Activated CD4-positive, alpha-beta T cell treated with anti-CD3 and anti-CD28 coated beads for 24 hours (primary cell): ENCODE measurements at places on chromosomes 3 and 15.

GRCh38 chr15:64213646-64214045, 50.8 kb upstream of the PPIB start:
- no peak for DNase-seq

- DNase-seq = no peak
These were observed 136.9 kb downstream of the SATB1 start for GRCh38 chr3:18288243-18288642.

DNA sequence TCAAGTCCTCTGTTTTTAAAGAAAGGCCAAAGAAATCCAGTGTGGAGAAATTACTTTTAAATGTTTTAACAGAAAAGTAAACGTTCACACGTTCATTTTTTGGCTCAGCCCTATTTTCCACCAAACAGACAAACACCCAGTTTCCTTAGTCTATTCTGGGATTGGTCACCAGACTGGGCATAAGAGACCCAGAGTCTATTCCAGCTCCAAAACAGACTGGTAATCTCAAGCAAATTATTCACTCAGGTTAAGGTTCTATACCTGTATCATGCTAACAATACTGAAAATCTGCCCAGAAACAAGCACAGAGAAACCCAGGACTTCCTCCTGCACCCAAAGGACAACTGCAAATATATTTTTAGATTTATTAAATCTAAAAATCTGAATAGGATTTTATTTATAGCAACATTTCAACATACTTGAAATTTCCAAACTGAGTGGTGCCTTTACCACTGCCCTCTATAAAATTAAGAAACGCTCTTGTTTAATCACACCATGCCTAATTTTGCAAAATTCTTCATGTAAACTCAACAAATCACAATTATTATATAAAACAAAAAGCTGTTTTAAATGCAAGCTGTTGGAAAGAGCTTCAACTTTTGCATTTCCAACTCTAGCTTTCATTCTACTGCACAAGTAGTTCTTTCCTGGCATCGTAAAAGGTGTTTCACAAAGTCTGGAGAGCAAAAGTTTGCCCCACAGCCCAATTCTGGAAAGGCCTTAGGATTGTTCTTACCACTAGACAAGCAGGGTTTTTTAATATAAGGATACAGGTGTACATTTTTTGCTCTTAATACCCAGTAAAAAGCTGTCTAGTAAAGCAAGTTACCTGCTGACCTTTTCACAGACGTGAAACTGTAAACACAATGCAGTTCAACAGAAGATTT, 18.7 kb downstream of the ZNF148 start:
- no peak for DNase-seq

DNA sequence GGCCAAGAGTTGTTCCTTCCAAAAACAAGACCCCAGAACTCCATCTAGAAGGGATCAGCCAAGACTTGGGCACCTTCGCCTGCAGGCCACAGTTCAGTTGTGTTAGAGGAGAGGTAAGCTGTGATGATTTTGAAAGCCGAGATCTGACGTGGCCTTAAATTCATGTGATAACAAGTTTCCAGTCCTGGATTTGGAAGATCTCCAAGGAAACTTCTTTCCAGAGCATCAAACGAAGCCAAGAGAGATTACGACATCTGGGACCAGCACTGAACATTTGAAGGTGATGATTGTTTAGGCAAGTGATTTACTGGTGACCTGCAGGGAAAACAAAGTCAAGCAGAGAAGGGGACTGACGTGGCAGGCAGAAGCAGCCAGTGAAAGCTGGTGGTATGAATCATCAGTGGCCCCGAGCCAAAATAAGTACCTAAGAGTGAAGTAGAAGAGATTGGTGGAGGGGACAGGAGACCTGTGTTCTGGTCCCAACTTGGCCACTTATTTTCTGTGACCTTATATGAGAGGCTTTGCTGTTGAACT, 339.0 kb upstream of the PROK2 start:
- no peak for DNase-seq

DNA sequence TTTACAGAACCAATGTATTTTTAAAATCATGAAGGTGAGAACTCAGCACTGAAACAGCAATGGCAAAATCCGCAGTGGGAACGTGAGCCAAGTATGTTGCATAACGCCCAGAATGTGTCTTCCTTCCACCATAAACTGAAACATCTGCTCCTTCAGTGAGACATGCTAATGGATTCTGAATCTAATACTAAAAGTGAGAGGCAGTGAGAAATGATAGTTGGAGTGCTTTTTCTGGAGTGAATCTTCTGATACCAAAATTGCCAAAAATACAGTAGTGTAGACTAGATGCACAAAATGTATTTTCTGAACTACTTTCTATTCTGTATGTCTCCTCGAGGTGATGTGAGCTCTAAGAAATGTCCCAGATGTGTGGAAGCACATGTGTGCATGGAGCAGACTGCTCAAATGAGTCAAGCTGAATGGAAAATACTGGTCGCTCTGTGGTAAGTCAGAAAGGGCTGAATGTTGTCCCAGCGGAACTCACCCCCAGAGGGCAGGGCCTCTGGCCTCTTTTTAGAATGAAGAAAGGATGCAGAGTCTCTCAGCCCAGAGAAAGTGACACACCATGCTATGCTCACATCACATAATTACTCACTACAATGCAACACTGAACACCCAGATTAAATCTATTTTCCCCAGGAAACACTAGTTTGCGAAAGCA, 73.0 kb downstream of the ATP10A start:
- DNase-seq = peak; percentile 36

- no peak for DNase-seq
These were observed 481.9 kb downstream of the FOXP1 start for GRCh38 chr3:71101626-71102025.

DNA sequence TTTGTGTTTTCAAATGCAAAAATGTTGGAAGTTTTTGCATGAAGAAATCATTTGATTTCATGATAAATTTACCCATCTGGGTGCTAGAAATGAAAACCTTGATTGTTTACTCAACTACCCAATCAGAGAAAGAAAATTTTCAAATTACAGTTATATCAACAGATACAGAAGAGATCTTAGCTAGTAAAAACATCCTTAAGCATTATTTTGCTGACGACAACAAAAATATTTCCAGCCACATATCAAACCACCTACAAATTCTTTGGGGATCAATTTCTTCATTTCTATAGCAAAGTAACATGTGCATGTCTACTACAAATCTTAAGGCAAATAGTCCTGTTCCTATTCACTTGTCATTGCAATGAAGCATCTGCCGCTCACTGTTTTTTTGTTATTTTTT, 530.3 kb downstream of the ZIC1 start:
- no peak for DNase-seq

GRCh38 chr3:29591579-29591978, 310.7 kb downstream of the RBMS3 start:
- DNase-seq = no peak

- peak; percentile 7 for DNase-seq
These were observed 9.2 kb downstream of the TMPRSS7 start for GRCh38 chr3:112043621-112044201.

DNA sequence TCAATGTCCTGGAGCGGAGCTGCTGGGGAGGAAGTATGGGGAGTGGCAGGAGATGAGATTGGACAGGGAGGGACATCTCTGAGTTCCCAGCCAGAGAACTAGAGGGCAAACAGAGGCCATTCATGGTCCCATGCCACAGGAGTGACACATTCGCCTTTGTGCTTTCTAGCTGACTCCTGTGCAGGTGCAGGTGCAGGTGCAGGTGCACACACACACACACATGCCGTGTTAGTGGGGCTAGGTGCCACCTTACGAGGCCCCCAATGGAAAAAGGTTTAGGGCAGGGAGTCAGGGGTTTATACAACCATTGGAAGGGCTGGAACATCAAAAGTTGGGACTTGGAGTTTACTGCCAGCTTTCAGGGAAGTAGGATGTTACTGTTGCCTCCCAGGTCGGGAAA, 52.0 kb downstream of the TPRA1 start:
- DNase-seq = no peak

DNA sequence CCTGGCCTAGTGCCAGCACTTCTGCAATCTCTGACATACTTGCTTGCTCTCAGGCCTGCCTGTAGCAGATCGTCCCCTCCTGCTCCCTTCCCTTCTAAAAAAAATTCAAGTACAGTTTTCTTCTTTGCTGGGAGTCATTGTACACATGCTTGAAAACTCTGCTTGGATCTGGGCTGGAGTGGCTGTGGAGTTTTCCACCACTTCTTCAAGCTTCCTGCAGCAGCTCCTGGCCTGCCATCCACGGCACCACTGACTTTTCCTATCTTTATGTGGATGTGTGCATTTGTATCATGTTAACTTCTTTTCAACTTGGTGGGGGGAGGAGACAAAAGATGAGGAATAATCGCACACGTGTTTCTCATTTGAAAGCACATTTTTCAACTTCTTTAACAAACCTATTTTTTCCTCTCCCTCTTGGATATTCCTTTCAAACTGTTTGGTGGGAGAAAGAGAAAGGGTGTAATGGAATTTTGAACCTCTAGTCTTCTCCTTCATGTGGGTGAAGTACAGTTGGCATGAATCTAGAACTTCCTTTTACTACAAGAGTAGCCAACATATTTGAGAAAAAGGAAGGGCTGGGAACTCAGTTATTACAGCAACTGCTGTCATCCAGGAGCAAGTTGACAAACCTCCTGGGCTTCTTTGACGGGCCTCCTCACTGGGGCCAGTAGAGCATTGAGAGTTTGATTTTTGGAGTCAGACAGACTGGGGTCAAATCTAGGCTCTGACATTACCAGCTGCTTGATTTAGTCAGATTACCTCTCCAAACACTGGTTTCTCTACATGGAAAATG, 61.2 kb upstream of the LRTM1 start:
- DNase-seq = no peak

- no peak for DNase-seq
These were observed 55.1 kb upstream of the POLR2M start for GRCh38 chr15:57651445-57651844.

GRCh38 chr3:16377196-16377595, 112.2 kb downstream of the OXNAD1 start:
- DNase-seq = no peak

DNA sequence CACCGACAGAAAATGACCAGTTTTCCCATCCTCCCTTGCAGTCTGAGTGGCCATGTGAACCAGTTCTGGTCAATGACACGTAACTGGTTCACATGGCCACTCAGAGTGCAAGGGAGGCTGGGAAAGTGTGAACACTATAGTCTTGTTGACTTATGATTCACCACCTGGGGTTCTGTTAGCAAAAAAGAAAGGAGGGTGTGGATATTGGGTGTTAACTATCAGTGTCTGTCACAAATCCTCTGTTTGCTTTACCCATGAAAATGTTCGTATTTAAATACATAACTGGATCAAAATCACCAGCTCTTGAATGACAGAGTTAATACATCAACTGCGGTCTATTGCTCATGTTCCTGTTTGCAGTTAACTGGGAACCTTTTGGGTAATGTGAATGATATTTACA, 92.3 kb downstream of the ADAMTSL3 start:
- DNase-seq = no peak

DNA sequence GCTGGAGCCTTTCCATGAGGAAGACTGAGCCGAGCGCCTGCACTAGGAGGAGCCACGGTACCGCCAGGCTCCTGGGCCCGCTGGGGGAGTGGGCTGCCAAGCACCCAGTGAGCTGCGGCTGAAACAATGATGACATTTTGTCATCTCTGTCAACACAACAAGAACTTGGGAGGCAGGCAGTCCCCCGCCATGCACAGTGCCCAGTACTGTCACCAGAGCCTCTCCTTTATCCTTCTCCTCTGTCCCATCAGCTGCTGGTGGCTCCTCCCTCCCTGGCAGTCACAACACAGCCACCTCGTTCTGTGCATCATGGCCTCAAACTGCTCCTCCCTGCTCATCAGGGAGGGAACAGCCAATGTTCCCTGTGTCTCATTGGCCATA, 34.0 kb upstream of the PCSK6 start:
- no peak for DNase-seq

DNA sequence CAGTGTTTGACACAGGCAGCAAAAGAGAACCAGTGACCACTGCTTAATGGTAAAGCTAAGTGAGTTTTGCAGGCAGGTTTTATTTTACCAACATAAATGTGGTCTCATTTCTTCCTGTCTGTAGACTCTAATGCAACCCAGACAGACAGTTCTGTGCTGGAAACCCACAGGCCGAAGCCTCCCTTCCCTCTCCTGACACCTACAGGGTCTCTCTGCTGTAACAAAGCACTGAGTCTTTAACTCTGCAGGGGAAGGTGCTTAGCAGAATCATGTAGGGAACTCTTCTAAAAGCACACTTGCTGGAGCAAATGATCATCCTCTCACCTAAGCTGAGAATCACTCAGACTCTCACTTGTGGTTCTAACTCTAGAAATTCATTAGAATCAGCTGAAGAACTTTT, 200.3 kb downstream of the KBTBD8 start:
- DNase-seq = no peak

DNA sequence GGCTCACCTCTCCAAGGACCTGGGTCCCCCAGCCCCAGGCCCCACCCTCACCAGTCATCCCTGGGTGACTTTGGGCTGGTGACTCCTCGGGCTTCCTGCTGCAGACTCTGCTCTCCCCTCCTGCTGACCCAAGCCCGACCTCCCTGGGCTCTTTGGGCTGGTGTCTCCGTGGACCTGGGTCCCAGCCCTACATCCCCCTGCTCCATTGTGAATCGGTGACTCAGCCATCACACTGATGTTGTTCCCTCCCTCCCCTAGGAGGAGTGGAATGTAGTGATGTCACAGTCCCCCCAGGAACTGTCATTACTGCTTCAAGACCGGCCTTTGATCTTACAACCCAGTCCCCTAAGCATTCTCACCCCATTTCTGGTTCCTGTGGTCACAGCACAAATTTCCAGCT, 83.7 kb downstream of the ADAMTS7 start:
- DNase-seq = no peak

- no peak for DNase-seq
These were observed 35.3 kb downstream of the MOBP start for GRCh38 chr3:39502838-39503145.

GRCh38 chr15:98147415-98147814, 186.9 kb downstream of the ARRDC4 start:
- no peak for DNase-seq
